ENCODE measurements at places on chromosomes 16 and 17.

- no peak for DNase-seq
Observed at GRCh38 chr17:41799366-41799765, 12.4 kb downstream of the P3H4 start.

GRCh38 chr16:85864965-85865364, 34.0 kb upstream of the IRF8 start:
- no peak for DNase-seq

DNA sequence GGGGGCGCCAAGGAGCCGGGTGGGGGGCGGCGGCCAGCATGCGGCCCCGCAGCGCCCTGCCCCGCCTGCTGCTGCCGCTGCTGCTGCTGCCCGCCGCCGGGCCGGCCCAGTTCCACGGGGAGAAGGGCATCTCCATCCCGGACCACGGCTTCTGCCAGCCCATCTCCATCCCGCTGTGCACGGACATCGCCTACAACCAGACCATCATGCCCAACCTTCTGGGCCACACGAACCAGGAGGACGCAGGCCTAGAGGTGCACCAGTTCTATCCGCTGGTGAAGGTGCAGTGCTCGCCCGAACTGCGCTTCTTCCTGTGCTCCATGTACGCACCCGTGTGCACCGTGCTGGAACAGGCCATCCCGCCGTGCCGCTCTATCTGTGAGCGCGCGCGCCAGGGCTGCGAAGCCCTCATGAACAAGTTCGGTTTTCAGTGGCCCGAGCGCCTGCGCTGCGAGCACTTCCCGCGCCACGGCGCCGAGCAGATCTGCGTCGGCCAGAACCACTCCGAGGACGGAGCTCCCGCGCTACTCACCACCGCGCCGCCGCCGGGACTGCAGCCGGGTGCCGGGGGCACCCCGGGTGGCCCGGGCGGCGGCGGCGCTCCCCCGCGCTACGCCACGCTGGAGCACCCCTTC, 484 bp downstream of the FZD2 start:
- DNase-seq, result no peak

- DNase-seq, result no peak
Observed at GRCh38 chr17:76276461-76277299, 11.5 kb downstream of the UBALD2 start.

- DNase-seq, result no peak
Observed at GRCh38 chr16:82108100-82108499, 61.9 kb downstream of the MPHOSPH6 start.
